ENCODE measurements at places on chromosomes 5 and 9.

GRCh38 chr5:88824892-88825583, 57.9 kb downstream of the MEF2C start:
- peak; percentile 53 for DNase-seq

- peak; percentile 92 for DNase-seq
Observed at GRCh38 chr9:130183133-130183762, 11.0 kb downstream of the NCS1 start.

- peak; percentile 75 for DNase-seq
Observed at GRCh38 chr9:33155393-33155792, 11.7 kb downstream of the B4GALT1 start.

DNA sequence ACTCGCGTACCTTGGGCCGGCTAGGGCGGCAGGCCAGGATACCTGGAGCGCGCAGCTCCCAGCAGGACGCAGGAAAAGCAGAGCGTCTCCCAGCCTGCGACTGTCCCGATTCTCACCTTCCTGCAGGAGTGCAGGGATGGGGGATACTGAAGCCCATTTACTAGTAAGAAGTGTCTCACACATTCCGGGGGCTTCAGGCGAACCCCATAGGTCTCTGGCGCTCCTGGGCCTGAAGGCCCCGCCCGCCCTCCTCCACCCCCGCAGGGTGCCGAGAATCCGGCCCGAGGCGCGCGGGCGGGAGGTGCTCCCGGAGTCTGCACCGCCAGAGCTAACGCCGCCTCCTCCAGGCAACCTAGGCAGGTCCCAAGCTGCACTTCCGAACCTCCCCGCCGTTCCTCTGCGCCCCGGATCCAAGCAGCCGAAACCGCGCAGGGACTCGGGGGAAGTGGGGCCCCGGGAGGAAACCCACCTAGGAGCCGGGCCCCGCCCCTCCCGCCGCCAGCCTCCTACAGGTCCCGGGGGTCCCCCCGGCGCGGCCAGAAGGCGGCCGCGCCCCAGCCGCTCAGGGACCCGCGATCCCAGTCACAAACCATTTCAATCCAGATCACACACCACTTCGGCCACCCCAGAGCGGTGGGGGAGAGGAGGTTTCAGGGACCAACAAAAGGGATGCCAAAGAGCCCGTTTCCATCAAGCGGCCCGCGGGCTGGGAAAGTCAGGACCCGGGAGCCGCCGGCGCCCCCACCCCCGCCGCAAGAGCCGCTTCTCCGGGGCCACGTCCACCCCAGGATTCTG, 1.2 kb downstream of the ROR2 start:
- no peak for DNase-seq

DNA sequence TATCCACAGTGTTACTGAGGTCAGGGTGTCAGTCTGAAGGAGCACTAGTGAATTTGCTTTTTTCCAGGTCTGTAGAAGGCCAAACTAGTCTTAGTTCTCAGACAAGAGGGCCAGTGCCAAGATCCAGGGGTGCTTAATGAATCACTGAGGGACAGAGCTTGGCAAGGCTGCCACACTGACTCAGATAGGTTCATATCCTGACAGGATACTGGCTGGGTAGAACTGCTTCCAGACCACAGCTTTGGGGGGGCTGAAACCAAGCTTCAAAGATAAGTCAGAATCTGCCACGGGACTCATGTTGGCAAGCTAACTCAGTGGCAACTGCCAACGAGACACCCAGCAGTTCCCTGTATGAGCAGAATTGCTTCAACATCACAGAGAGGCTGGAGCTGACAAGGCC, 1125.4 kb downstream of the EFNA5 start:
- peak; percentile 59 for DNase-seq

DNA sequence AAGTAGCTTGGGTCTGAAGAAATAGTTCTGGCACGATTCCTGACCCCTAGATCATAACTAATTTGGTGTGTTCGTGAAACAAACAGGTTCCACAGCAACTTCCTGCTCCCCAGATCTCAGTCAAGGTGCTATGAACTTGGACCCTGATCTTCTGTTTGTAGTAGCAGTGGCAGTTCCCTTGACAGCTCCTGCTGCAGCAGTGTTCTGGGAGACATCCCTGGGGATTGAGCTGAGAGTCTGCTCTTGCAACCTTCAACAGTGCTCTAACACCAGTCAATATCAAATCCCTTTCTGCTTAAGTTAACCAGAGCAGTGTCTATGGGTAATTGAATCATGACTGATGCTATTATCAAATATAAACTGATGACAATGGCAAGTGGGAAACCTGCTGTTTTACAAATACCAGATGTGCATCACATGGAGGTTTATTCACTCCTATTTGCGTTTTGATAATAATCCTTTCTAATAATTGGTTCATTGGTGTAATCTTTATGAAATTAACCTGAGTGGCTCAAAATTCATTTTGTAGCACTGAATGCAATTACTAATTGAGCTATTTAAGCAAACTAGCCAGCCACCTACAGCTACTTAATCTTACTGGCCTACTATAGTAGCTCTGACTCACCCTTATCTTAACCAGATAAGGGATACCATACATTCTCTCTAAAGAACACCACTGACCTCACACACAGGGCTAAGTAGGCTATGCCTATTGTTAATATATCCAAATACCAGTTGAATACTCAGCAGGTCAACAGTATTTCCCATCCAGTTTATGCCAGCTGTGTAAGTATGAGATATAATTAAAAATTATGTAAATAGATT, 21.9 kb downstream of the KDM4C start:
- no peak for DNase-seq

GRCh38 chr5:91030521-91031401, 352.4 kb downstream of the ARRDC3 start:
- DNase-seq: no peak

- no peak for DNase-seq
Observed at GRCh38 chr5:56306433-56307150, 73.5 kb upstream of the ANKRD55 start.

- DNase-seq: no peak
Observed at GRCh38 chr9:137882506-137882821, 4.9 kb downstream of the CACNA1B start.

DNA sequence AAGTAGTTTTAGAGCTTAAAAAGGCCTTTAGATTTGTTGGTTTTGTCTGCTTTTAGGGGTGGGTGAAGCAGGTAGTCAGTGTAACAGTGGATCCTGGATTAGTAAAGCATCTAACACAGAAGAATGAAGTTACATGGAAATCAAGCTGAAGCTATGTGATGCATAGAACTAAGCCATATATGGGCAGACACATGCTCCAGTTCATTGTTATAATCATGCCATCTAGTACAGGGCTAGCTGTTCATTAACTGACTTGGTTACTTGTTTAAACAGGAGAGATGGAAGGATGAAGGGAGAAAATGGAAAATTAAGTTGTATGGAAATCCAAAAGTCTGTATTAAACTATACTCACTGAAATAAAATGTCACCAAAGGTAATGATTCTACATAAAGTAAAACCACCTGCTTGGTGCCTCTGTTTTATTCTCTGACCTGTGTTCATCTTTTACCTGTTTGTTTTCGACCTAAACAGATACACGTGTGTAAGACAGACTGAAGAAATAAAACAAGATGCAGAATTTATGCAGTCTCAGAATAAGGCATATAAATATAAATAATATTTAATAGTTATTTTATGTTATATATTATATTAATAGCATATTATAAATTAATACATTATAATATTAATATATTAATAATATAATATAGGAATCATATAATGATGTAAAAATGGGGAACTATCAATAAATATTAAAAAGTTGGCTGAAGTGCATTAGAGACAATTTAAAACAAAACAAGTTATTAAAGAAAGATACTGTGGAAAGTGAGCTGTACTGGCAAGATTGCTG, 33.9 kb downstream of the MRPS30 start:
- DNase-seq: no peak

- no peak for DNase-seq
Observed at GRCh38 chr5:160011471-160011870, 2.5 kb downstream of the TTC1 start.

- DNase-seq: no peak
Observed at GRCh38 chr5:100682625-100683024, 147.5 kb downstream of the FAM174A start.

GRCh38 chr9:7287986-7288385, 511.6 kb downstream of the DMAC1 start:
- no peak for DNase-seq

GRCh38 chr5:64213531-64213930, 47.9 kb downstream of the RNF180 start:
- DNase-seq: no peak

- no peak for DNase-seq
Observed at GRCh38 chr9:106745876-106746275, 117.1 kb upstream of the ZNF462 start.

DNA sequence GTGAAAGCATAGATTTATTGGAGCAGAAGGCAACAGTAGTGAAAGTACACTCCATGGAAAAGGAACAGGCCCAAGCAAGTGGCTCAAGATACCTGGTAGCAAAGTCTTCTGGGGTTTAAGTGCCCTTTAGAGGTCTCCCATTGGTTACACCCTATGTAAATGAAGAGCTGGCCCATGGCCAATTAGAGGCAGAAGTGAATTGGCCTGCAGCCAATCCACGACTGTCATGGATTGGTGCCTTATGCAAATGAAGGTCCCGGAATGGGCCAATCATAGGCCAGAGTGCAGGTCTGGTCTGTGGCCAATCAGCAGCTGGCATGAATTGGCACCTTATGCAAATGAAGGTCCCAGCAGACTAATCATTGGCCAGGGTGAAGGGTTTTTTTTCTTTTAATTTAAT, 64.2 kb upstream of the PCSK5 start:
- no peak for DNase-seq

DNA sequence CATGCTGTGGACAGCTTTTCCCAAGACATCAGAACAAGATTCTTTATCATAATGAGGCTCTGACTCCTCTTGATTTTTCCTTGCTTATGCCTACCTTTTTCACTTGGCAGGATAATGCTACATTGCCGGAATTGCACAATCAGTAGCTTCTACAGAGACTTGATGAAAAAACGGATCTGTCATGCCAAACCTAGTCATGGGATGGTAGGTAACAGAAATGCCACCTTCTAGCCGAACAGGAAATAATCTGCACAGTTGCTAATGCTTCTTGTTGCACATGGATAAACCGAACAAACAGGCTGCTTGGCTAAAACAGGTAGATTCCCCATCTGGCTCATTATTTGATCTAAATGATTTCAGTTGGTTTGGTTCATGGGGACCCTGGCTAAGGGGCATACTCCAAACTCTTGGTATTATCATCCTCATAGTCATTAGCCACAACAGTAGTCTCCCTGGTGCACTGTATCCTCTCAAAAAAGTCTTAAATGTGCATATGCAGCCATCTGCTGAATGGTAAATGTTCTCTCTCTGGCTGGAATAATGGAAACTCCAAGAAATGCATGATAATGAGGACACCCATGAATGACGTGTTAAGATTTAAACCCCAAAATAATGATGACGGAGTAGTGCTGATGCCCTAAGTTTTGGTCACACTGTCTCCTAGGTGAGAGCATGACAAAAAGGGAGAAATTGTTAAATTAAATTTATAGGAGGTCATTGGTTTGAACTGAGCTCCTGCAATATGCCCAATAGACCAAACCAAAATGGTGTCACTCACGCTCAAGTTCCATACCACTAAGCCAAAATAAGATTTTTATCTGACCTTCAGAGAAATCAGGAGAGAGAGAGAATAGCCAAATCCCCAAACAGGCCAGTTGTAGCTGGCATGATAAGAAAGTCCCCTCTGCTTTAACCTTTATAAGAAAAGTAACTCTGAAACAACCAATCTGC, 47.0 kb downstream of the RAPGEF1 start:
- DNase-seq: no peak

DNA sequence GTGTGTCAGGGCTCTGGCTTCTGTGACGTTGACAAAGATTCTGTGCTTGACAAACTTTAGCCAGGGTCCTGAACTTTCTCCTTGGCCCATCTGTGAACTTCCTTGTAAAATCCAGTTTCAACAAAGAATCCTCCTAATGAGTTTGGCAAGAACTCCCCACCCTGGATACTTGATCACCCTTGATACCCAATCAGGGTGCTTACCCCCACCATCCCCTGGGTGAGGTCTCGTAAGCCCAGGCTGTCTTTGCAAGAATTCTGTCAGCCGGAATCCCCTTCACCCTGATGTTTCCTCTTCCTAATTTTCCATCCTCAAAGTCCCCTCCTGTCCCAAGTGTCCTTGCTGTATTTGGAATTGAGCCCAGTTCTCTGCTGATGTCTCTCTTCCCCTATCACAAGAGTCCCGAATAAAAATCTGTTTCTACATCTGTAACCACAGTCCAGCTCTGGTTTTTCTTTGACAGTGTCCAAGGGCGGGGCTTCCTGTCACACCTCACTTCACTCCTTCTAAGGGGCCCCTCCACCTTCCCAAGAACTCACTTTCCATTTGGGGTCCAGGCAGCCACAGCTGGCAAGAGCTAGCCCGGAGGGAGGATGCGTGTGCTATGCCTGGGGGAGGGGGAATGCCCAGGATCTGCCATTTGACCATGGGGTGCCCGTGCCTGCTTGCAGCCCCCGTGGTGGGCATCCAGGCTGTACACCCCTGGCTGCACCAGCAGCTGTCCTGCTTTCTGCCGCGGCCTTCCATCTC, 2.7 kb upstream of the CARD19 start:
- DNase-seq: no peak

- DNase-seq: no peak
Observed at GRCh38 chr5:151274666-151275065, 21.7 kb downstream of the GM2A start.

DNA sequence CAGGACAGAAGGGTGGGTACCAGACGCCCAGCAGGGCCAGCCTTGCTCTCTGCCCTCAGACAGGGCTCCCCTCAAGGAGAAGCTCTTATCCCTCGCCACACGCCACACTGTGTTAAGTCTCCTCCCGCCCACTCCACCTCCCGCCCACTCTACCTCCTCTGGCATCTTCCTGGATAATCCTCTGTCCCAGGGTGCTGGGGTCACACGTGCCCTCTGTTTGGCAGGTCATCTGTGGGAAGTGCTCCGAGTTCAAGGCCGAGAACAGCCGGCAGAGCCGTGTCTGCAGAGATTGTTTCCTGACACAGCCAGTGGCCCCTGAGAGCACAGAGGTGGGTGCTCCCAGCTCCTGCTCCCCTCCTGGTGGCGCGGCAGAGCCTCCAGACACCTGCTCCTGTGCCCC, 26.0 kb upstream of the SUSD3 start:
- no peak for DNase-seq

GRCh38 chr5:133714161-133714915, 102.0 kb upstream of the FSTL4 start:
- peak; percentile 88 for DNase-seq

DNA sequence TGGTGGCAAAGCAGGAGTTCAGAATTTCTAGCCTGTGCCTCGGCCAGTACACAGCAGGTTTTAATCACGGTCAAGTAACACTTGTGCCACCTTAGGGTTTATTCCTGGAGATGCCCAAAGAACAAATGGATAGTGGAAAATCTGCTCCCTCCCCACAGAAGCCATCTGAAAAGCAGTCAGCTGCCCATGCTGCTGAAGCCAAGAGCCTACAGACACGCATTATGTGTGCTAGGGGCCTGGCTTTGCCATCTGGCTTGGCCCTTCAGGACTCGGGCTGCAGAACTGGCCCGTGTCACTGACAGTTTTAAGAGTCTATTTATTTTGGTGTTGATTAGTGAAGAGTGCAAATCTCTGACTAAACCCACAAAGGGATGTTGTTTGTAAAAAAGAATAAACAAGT, 11.1 kb downstream of the ARSB start:
- DNase-seq: no peak
